Peyer's patch (tissue), 4 donors: ENCODE measurements at places on chromosomes 5 and 9. TPM values are rescaled to one million over a fixed set of nuclear protein-coding genes. Genes with fewer than 3 reads are reported as not detected.

GRCh38 chr5:116387738-116388137 is 186.9 kb downstream of the SEMA6A start:
- no peak for DNase-seq
- no peak overlapping the region for H3K4me3 ChIP-seq
- no peaks in the 10 kb centered on the region for H3K36me3 ChIP-seq
- H3K27me3 ChIP-seq = no peaks in the 10 kb centered on the region

- no peak overlapping the region for H3K4me3 ChIP-seq
- H3K36me3 ChIP-seq = no peaks in the 10 kb centered on the region
- DNase-seq = no peak
- H3K4me1 ChIP-seq = no peaks in the 10 kb centered on the region
- H3K27me3 ChIP-seq = no peaks in the 10 kb centered on the region
Observed at GRCh38 chr9:92349771-92350739, 24.3 kb downstream of the CENPP start.

DNA sequence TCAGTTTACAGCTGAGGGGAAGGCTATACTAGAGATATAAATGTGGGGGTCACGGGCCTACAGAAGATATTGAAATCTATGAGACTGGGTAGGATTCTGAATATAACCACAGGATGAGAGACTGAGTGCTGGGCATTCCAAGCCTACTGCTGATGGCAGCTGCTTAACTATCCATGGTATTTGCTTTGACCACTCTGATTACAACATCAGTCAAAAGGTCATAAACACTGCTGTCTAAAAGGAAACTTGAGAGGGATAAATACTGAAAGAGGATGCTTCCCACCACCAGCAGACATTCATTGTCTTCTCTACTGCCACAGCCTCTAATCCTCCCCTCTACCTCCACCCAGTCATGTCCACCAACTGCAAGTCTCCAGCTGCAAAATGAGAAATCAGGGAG is 3.8 kb downstream of the ZNF622 start:
- no peaks in the 10 kb centered on the region for H3K27me3 ChIP-seq
- no peak overlapping the region for H3K4me3 ChIP-seq
- no peaks in the 10 kb centered on the region for H3K36me3 ChIP-seq
- no peak for DNase-seq
- no peak overlapping the region for H3K27ac ChIP-seq
- no peaks in the 10 kb centered on the region for H3K4me1 ChIP-seq

GRCh38 chr9:27433631-27434325 is 90.3 kb upstream of the IFNK start:
- no peaks in the 10 kb centered on the region for H3K4me1 ChIP-seq
- no peak for DNase-seq
- no peaks in the 10 kb centered on the region for H3K36me3 ChIP-seq
- no peak overlapping the region for H3K4me3 ChIP-seq
- H3K27me3 ChIP-seq = no peaks in the 10 kb centered on the region

- no peaks in the 10 kb centered on the region for H3K36me3 ChIP-seq
- no peaks in the 10 kb centered on the region for H3K27me3 ChIP-seq
- H3K27ac ChIP-seq = no peak overlapping the region
Observed at GRCh38 chr5:163533223-163533622, 27.8 kb downstream of the MAT2B start.

DNA sequence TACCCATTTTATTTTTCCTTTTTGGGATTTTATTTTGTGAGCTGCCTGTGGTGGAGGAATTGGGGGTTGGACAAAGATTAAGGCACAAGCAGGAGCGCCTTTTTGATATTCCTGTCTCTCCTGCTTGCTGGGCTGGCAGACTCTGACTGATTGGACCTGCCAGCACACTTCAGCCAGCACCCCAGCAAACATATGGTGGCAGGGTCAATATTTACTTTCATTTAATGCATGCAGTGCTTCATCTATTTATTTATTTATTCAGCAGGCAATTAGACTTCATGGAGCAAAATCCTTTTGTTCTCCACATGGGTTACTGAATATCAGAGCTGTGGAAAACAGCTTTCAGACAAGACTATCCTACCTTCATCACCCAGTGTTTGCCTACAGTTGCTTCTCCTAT is 48.4 kb upstream of the EPB41L4A start:
- H3K4me3 ChIP-seq = no peak overlapping the region
- H3K27ac ChIP-seq = no peak overlapping the region
- H3K27me3 ChIP-seq = no peaks in the 10 kb centered on the region
- no peaks in the 10 kb centered on the region for H3K36me3 ChIP-seq
- DNase-seq = no peak
- H3K4me1 ChIP-seq = no peaks in the 10 kb centered on the region

GRCh38 chr5:136191304-136192014 is 1.5 kb downstream of the SMIM32 start:
- no peaks in the 10 kb centered on the region for H3K36me3 ChIP-seq
- peak overlapping the region; percentile 67 for H3K27ac ChIP-seq
- H3K27me3 ChIP-seq = no peaks in the 10 kb centered on the region
- peak; percentile 65 for DNase-seq
- H3K4me1 ChIP-seq = peaks cover 60% of the 10 kb centered on the region

DNA sequence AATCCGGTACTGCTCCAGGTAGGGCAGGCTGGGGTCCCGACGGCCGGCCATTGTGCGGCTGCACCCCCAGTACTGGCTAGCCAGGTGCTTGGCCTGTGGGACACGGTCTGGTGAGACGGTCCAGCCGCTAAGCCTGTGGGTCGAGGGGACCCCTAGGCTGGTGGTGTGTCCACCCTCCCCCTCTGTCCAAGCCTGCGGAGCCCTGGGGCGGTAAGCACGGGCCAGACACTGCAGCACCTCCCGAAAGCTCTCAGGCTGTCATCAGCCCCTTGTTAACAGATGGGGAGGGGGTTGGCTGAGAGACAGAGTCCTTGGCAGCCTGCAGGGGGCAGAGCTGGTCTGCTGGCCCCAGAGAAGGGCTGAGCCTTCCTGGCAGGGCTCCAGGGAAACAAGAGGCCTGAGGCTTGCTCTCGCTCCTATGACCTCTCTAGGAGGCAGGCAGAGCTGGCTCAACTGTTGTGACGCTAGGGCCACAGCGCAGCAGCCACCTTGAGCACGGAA is 11.8 kb upstream of the MRNIP start:
- H3K27me3 ChIP-seq = no peaks in the 10 kb centered on the region
- H3K4me3 ChIP-seq = no peak overlapping the region
- DNase-seq = no peak
- no peaks in the 10 kb centered on the region for H3K4me1 ChIP-seq
- H3K36me3 ChIP-seq = peaks cover 76% of the 10 kb centered on the region

DNA sequence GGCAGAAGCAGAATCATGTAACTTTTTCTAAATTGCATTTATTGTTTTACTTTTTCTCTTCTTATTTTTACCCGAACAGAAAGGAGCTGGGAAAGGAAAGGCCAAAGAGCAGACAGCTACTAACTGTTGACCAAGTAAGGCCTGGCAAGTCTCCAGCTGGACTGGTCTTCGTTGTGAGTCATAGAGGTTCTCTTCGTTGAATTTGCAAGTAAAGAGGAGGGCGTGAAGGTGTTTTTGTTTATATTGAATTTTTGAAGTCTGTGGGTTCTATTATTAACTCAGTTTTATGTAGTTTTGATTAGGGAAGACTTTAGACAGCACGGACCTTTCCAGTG is 416.5 kb upstream of the CCNH start:
- no peaks in the 10 kb centered on the region for H3K4me1 ChIP-seq
- no peaks in the 10 kb centered on the region for H3K27me3 ChIP-seq
- H3K4me3 ChIP-seq = no peak overlapping the region
- no peak overlapping the region for H3K27ac ChIP-seq
- no peaks in the 10 kb centered on the region for H3K36me3 ChIP-seq
- DNase-seq = no peak

DNA sequence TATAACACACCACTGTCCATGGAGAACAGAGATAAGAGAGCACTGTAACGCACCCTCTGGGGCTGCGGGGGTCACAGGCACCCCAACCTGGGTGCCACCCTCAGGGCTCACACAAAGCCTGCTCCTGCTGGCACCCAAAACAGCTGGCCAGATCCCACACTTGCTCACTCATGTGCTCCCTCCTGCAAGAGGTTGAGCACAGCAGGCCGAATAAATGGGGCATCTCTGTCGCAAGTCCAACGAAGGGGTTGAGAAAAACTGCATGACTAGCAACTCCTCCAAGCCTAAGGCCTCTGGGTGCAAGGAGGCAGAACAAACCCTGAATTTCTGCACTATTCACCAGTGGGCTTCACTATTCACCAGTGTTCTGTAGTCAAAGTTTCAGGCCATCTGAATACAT is 80.3 kb downstream of the SECISBP2 start:
- no peak for DNase-seq
- H3K27ac ChIP-seq = no peak overlapping the region
- H3K4me3 ChIP-seq = no peak overlapping the region
- H3K4me1 ChIP-seq = no peaks in the 10 kb centered on the region

GRCh38 chr9:133759946-133760345 is 21.8 kb upstream of the SARDH start:
- H3K4me1 ChIP-seq = no peaks in the 10 kb centered on the region
- no peaks in the 10 kb centered on the region for H3K27me3 ChIP-seq
- peaks cover 21% of the 10 kb centered on the region for H3K36me3 ChIP-seq
- no peak overlapping the region for H3K4me3 ChIP-seq
- no peak overlapping the region for H3K27ac ChIP-seq

DNA sequence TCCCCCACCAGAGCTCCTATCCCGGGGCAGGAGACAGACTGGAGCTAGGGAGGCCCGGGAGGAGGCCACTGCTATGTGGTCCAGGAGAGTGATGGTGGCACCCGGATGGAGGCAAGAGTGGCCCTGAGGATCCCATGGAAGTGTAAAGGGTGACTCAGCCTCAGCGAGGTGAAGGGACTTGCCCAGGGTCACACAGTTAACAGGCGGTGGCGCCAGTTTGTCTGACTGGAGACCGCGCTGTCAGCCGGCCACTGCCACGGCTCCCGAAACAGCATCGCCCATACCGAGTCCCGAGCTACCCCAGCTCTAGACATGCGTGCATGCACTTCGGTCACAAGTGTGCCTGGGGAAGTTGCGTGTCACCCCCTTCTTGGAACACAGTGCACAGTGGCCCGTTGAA is 165.9 kb downstream of the GAPVD1 start:
- no peak overlapping the region for H3K27ac ChIP-seq
- H3K27me3 ChIP-seq = no peaks in the 10 kb centered on the region
- DNase-seq = no peak
- H3K4me3 ChIP-seq = no peak overlapping the region
- no peaks in the 10 kb centered on the region for H3K36me3 ChIP-seq
- H3K4me1 ChIP-seq = no peaks in the 10 kb centered on the region

DNA sequence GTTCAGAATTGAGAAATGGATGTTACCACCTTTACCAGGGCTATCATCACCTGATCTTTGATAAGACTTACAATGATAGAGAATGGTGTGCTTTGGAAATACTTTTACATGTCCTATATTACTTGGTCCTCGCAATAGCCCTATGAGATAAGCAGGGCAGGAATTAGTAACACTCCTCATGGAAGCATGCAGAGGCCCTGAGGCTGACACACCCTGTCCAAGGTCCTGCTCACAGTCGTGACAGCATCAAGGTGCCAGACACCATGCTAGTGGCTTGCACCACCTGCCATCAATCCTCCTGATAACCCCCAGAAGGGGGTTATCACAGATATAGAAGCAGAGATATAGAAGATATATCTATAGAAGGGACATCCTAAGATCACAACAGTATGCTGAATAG is 216.8 kb upstream of the TBC1D2 start:
- no peaks in the 10 kb centered on the region for H3K36me3 ChIP-seq
- H3K4me3 ChIP-seq = no peak overlapping the region
- no peaks in the 10 kb centered on the region for H3K4me1 ChIP-seq
- no peak for DNase-seq

DNA sequence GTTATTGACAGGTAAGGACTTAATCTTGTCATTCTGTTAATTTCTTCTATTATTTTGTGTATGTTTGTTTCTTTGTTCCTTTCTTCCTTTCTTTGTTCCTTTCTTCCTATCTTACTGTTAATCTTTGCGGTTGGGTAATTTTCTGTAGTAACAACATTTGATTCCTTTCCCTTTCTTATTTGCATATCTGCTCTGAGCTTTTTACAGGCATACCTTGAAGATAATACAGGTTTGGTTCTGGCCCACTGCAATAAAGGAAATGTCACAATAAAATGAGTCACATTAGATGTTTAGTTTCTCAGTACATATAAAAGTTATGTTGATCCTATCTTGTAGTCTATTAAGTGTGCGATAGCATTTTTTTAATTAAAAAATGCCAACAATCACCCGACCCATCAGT is 440.7 kb downstream of the NFIB start:
- no peak overlapping the region for H3K4me3 ChIP-seq
- no peaks in the 10 kb centered on the region for H3K36me3 ChIP-seq
- H3K27me3 ChIP-seq = no peaks in the 10 kb centered on the region
- DNase-seq = no peak
- no peak overlapping the region for H3K27ac ChIP-seq

GRCh38 chr9:129368444-129368978 is 190.4 kb upstream of the IER5L start:
- no peaks in the 10 kb centered on the region for H3K27me3 ChIP-seq
- H3K36me3 ChIP-seq = no peaks in the 10 kb centered on the region
- DNase-seq = no peak
- no peaks in the 10 kb centered on the region for H3K4me1 ChIP-seq

GRCh38 chr5:94310833-94311232 is 307.6 kb downstream of the KIAA0825 start:
- no peaks in the 10 kb centered on the region for H3K36me3 ChIP-seq
- no peak overlapping the region for H3K4me3 ChIP-seq
- no peaks in the 10 kb centered on the region for H3K4me1 ChIP-seq
- no peak for DNase-seq
- H3K27me3 ChIP-seq = no peaks in the 10 kb centered on the region
- no peak overlapping the region for H3K27ac ChIP-seq

DNA sequence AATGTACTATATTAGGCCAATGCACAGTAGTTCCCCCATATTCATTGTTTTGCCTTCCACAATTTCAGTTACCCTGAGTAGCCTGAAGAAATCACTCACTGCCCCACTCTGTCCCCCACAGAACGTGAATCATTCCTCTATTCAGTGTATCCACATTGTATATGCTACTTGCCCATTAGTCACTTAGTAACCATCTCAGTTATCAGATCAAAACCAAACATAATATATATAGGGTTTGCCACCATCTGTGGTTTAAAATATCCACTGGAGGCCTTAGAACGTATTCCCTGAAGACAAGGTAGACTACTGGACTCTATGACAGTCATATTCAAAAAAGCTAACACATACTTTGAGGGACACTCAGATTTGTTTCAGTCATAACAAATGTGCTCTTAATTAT is 465.7 kb upstream of the RGMB start:
- no peak overlapping the region for H3K4me3 ChIP-seq
- no peaks in the 10 kb centered on the region for H3K27me3 ChIP-seq
- no peak for DNase-seq

- no peak overlapping the region for H3K27ac ChIP-seq
- no peaks in the 10 kb centered on the region for H3K4me1 ChIP-seq
- no peak overlapping the region for H3K4me3 ChIP-seq
- DNase-seq = peak; percentile 60
- H3K36me3 ChIP-seq = peaks cover 4% of the 10 kb centered on the region
Observed at GRCh38 chr9:26975728-26976707, 19.8 kb downstream of the IFT74 start.

- no peaks in the 10 kb centered on the region for H3K27me3 ChIP-seq
- H3K27ac ChIP-seq = no peak overlapping the region
- no peaks in the 10 kb centered on the region for H3K36me3 ChIP-seq
- no peak overlapping the region for H3K4me3 ChIP-seq
- no peak for DNase-seq
Observed at GRCh38 chr5:160330212-160330611, 17.8 kb upstream of the CCNJL start.

Gene LOX
- 6.4 TPM for total RNA-seq

Gene ZFP2
- total RNA-seq = 0.70 TPM

Gene SET
- 94.9 TPM for total RNA-seq

Gene MAST4
- 23.1 TPM for total RNA-seq

Gene ANXA2R
- total RNA-seq = 6.4 TPM

Gene SARDH
- 1.2 TPM for total RNA-seq

Gene ANKDD1B
- total RNA-seq = not detected

Gene SOWAHA
- total RNA-seq = 128 TPM

Gene HACD4
- 1.6 TPM for total RNA-seq

Gene FOXD4L6
- not detected for total RNA-seq
